ENCODE measurements at places on chromosomes 2 and 18.

DNA sequence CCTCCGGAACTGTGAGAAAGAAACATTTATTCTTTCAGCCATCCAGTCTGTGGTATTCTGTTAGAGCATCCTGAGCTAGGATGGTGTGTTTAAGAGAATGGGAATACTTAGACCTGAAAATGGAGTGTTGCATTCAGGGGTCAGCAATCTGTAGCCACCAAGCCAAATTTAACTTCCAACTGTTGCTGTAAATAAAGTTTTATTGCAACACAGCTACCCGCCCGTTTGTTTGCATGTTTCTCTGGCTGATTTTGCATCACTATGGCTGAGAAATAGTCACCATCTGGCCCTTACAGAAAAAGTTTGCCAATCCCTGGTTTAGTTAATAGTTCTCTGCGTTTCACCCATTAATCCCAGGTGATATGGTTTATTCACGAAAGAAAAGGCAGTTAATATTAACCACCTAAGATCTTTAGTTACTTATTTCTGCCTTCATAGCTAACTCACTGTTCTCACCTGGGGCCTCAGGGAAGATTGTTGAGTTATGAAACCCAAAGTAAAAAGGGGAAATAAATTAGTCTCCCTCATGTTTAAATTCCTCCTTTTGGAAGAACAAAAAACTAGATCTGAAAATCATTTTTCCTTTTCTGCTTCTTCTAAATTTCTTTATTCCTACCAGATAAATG lies 9.5 kb upstream of the CYS1 start:
- DNase-seq: no peak

- no peak for DNase-seq
Measured at GRCh38 chr2:175560521-175561169, 379.1 kb upstream of the ATP5MC3 start.

- DNase-seq: no peak
Measured at GRCh38 chr2:226838722-226839121, 2.9 kb downstream of the RHBDD1 start.

GRCh38 chr2:44688456-44689124 lies 252.9 kb upstream of the SIX3 start:
- no peak for DNase-seq
